ENCODE measurements at places on chromosomes 12 and 14. TPM values are rescaled to one million over a fixed set of nuclear protein-coding genes. Genes with fewer than 3 reads are reported as not detected.
A peak's percentile ranks its signal among the peaks of the same experiment; 100 is the strongest.

GRCh38 chr12:60921541-60921940 is 1325.7 kb downstream of the SLC16A7 start:
- no peak for DNase-seq

SCN8A gene
- total RNA-seq = 1.1 TPM

CMKLR1 gene
- 0.66 TPM for total RNA-seq

- DNase-seq = no peak
These were observed 455.6 kb downstream of the CCDC91 start for GRCh38 chr12:28645891-28646290.

GRCh38 chr12:9880532-9881078 is 684 bp upstream of the KLRF2 start:
- DNase-seq = no peak

- DNase-seq = peak; percentile 7
These were observed 1.4 kb downstream of the TMTC2 start for GRCh38 chr12:82688035-82688501.

DNA sequence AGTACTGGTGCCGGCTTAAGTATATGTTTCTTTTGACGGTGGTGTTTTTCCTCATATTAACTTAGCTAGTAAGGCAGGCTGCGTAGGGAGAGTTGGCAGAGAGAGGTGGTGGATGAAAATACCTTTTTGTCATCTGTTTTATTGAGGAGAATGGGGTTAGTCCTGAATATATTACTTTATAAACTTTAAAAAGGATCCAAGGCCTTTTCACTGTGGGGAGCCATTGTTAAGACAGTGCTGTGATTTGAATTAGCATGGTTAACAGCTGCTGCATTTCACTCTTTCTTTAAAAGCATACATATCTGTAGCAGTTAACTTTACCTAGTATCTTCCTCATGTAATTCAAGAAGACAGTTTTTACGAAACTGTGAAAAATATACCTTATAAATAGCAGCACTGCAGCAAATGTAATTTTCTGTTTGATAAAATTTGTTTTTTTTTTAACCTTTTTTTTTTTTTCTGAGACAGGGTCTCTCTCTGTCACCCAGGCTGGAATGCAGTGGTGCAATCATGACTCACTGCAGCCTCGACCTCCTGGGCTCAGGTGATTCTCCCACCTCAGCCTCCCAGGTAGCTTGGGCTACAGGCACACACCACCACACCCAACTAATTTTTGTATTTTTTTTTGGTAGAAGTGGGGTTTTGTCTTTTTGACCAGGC is 57.1 kb downstream of the AEBP2 start:
- no peak for DNase-seq
